ENCODE measurements at places on chromosomes 1 and 21. TPM values are rescaled to one million over a fixed set of nuclear protein-coding genes. Genes with fewer than 3 reads are reported as not detected.

Gene FAM177B
- total RNA-seq = 0.57 TPM

Gene SPRR2E
- not detected for total RNA-seq

Gene INKA2
- 1.6 TPM for total RNA-seq

Gene PGBD5
- total RNA-seq = not detected

Gene ACTN2
- total RNA-seq = 0.25 TPM

Gene S100A7A
- total RNA-seq = not detected

Gene LRIF1
- 40.2 TPM for total RNA-seq

Gene IL19
- total RNA-seq = not detected

Gene PLPPR4
- not detected for total RNA-seq

Gene HAO2
- not detected for total RNA-seq

Gene SEC16B
- 0.38 TPM for total RNA-seq

Gene C1orf210
- 0.12 TPM for total RNA-seq

Gene G0S2
- total RNA-seq = 3.4 TPM

Gene CNIH3
- 0.12 TPM for total RNA-seq

Gene GPR161
- 2.8 TPM for total RNA-seq

Gene NPHS2
- not detected for total RNA-seq

Gene OR2AK2
- not detected for total RNA-seq

Gene ZFP69B
- 12.2 TPM for total RNA-seq

Gene TAS1R1
- total RNA-seq = not detected

Gene PALMD
- total RNA-seq = 3.9 TPM

Gene INTS7
- 32.9 TPM for total RNA-seq

Gene TTLL7
- total RNA-seq = 4.8 TPM

Gene VSIG8
- total RNA-seq = not detected

Gene CFAP141
- total RNA-seq = not detected

Gene MAN1C1
- not detected for total RNA-seq

Gene RALGPS2
- total RNA-seq = 6.6 TPM

Gene RIPPLY3
- total RNA-seq = 0.20 TPM

Gene GCSAML
- not detected for total RNA-seq

Gene DIRAS3
- not detected for total RNA-seq

Gene PTPRU
- total RNA-seq = 7.4 TPM

Gene LORICRIN
- total RNA-seq = not detected

Data from NCI-H460 (cell line).